ENCODE measurements at places on chromosomes 11 and 22.

DNA sequence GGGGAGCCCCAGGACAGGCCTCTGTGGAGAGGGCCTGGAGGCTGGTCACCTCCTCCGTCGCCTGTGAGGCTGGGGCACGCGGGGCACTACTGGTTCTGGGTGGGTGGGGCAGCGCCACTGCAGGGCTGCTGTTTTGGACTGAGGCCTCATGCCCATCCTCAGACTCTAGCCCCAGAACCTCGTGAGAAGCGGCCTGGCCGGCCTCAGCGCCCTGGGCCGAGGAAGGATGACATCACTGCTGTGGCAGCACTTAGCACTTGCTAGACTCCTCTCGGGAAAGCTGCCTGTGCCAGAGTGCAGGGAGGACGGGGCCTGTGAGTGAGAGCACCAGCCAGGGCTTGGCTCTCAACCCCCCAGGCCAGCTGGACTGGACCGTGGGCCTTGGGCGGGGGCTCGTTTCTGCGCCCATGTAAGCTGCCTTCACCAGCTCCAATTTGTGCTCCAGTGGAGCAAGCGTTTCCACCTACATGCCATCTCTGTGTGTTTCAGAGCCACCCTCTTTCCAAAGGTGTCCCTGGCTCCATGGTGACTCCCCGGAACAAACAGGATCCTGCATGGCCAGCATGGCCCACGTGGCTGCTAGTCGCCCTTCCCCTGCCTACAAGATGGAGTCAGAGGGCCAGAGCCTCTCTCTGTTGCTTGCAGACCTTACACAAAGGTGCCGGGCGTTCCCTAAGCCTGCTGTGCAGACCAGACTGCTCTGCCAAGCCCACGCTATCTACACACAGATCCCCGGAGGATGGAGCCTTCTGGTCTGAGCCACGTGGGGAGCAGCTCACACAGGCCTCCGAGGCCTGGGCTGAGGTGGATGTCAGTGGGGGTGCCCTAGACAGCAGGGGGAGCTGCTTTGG, 102.9 kb downstream of the CTTN start:
- DNase-seq, result no peak

DNA sequence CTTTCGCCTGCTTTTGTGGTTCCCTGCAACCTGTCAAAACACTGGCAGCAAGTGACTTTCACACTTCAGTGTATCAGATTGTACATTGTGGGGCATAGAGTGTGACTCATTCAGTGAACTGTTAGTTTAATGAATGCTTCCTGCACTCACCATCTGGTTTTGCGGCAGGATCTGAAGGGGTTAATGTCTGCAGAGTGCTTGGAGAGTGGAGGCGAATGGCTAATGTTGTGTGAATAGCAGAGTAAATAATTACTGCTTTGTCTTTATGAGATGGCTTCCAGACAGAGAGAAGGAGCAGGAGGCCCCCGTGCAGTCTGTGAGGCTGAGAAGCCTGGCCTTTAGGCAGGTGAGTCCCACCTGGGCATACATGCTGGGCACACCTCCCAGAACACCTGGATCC, 454.3 kb upstream of the KIRREL3 start:
- no peak for DNase-seq

- DNase-seq, result no peak
These were observed 6.6 kb downstream of the CERK start for GRCh38 chr22:46731246-46732040.

DNA sequence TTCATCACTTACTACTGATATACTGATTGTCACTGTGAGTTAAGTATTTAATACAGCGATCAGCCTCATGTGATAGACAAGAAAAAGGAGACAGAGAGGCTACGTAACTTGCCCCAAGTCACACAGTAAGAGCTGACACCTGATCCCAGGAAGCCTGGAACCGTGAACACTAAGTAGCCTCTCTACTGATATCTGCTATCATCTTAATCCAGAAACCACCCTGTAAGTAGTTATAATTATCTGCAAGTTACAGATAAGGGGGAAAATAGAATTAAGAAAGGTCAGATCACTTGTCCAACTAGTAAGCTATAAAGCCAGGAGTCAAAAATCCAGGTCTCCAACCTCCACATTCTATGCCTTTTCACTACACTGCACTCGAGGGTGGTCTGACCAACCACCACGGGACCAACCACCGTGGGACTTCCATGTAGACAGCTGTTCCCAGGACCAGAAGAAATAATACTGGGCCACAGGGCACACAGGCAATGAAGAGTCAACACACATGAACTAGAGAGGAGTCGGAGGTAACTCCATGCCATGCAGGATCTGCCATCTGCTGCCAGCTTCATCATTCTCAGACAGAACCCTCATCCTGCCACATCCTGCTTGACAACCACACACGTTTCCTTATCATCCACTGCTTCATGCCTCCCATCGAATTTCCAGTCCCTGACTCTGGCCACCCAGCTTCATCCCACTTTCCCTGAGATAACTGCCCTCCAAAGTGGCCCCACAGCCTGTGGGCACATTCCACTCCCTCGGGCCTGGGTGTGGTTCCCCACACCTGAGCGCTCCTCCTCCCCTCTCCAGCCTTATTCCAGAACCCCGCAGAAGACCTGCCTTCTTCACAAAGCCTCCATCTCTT, 58.6 kb downstream of the MICAL3 start:
- DNase-seq, result no peak

GRCh38 chr11:78567209-78567608, 7.5 kb downstream of the NARS2 start:
- no peak for DNase-seq

DNA sequence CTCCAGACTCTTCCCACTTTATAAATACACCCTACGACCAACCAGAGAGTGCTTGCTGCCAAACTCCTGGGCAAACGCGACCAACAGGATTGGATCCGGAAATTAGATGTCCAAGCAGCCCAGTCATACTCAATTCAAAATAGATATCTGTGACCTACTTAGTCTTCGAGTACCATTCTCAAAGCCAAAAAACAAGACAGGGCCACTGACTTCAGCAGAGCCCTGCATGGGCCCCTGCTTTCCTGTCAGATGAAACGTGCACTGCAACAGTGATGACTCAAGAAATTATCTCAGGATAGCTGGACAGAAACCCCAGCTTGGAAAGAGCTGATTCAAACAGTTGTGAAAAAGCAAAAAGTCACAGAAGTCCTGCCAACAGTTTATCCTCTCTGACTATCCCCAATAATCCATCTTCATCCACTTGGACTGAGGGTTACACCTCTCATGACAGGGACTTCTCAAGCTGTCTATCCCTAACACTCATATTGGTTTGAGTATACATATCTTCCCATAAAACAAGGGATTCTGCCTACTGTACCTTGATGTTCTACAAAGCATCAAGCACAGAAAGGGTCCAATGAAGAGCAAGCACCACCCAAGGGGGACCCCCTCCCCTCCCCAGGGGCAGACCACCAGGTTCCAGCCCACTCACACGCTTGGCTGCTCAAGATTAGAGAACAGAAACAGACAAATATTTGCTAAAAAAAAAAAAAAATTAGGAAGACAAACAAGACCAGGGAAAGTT, 17.4 kb downstream of the SMCO4 start:
- peak; percentile 33 for DNase-seq

GRCh38 chr11:34856251-34856650, 59.9 kb downstream of the APIP start:
- DNase-seq, result no peak

- DNase-seq, result peak; percentile 73
These were observed 11.5 kb upstream of the FADD start for GRCh38 chr11:70191495-70192140.

GRCh38 chr11:67666303-67666645, 8.1 kb downstream of the ALDH3B2 start:
- DNase-seq, result no peak

GRCh38 chr11:111419641-111420327, 40.7 kb upstream of the POU2AF1 start:
- no peak for DNase-seq

DNA sequence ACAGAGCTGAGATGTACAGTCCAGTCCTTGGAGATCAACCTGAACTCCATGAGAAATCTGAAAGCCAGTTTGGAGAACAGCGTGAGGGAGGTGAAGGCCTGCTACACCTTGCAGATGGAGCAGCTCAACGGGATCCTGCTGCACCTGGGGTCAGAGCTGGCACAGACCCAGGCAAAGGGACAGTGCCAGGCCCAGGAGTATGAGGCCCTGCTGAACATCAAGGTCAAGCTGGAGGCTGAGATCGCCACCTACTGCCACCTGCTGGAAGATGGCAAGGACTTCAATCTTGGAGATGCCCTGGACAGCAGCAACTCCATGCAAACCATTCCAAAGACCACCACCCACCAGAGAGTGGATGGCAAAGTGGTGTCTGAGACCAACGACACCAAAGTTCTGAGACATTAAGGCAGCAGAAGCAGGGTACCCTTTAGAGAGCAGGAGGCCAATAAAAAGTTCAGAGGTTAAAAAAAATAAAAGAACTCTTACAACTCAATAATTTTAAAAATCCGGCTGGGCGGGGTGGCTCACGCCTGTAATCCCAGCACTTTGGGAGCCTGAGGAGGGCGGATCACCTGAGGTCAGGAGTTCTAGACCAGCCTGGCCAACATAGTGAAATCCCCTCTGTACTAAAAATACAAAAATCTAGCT, 69.9 kb upstream of the RTL6 start:
- DNase-seq, result peak; percentile 79

DNA sequence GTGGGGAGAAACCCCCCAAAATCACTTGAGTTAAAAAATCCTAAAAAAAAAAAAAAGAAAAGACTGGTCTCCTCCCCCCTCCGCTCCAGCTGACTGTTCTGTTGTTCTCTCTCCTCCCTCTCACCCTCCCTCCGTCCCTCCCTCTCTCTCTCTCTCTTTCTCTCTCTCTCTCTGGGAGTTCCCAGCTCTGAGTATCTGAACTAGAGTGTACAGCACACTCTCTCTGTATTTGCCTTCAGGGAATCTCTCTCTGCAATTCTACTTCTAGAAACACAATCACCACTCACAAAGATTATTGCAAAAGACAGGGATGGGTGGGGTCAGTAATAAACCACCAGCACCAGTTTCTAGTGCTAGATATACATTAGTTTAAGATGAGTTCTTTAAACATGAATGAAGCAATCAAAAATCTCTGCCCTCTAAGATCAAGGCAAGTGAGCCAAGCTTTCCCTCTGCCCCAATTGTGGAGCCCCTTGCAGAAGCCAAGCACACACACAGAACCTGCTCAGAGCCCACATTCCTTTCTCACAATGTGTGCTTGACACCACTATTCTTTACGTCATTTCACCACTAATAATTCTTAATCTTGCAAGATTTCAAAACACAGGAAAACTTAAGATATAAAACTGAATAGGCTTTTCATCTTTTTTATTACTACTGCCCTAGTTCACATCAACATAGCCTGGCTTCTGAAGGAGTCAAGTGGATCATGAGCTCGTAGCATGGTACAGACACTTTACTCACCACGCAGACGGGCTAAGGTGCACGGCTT, 133.5 kb downstream of the RBFOX2 start:
- DNase-seq, result no peak

- DNase-seq, result no peak
These were observed 7.5 kb downstream of the TRIM29 start for GRCh38 chr11:120130176-120130980.

DNA sequence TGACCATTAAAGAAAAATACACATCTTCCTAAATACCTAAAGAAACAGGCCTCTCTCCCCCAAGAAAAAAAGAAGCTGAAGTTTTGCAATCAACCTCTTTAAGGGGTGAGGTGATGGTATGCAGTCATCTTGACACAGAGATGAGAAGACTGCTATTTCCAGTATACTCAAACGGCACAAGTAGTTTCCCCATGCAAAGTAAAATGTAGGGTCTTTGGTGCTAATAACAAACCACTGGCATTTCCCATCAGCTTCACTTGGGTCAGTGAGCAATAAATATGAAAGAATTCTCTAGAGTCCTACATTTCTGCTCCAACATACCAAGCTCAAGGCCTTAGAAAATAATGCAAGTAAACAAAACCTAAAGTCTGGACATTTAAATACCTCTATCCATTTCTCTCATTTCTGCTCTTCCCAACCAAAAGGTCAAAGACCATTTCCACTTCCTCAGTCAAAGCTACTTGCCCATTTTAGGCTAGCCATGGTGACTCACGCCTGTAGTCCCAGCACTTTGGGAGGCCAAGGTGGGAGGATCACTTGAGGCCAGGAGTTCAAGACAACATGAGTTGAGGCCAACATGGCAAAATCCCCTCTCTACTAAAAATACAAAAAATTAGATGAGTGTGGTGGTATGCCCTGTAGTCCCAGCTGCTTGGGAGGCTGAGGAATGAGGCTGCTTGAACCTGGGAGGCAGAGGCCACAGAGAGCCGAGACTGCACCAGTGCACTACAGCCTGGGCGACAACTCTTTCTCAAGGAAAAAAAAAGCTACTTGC, 39.5 kb upstream of the CHRNA10 start:
- peak; percentile 30 for DNase-seq

DNA sequence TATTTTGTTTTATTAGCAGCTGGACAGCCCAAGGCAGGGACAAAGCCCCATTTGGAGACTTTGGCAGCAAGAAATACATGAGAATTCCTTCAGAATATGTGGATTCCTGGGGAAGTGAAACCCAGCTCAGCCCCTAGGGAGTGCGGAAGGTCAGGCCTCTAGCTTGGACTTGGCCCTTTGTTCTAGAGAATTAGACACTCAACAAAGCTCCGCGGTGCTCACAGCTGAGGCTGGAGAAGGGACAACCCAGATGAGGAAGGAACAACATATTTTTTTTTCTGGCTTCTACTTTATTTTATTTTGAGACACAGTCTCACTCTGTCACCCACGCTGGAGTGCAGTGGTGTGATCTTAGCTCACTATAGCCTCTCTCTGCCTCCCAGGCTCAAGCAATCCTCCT, 44.7 kb upstream of the SEPTIN5 start:
- peak; percentile 21 for DNase-seq

DNA sequence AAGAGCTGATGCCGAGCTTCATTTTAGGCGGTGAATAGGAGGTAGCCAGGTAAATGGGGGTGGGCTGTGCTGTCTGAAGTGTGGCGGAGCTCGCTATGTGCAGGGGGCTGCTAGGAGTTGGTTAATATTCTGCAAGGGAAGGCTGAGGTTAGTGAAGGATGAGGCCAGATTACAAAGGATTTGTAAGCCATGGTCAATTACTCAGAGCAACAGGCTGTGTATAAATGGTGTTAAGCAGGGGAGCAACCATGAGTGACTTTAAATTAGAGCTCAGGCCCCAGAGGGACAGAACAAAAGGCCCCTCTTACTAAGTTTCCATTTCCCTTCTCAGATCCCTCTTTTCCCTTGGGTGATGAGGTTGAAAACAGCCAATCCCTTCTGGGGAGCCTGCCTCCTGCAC, 7.3 kb upstream of the MCAM start:
- no peak for DNase-seq

DNA sequence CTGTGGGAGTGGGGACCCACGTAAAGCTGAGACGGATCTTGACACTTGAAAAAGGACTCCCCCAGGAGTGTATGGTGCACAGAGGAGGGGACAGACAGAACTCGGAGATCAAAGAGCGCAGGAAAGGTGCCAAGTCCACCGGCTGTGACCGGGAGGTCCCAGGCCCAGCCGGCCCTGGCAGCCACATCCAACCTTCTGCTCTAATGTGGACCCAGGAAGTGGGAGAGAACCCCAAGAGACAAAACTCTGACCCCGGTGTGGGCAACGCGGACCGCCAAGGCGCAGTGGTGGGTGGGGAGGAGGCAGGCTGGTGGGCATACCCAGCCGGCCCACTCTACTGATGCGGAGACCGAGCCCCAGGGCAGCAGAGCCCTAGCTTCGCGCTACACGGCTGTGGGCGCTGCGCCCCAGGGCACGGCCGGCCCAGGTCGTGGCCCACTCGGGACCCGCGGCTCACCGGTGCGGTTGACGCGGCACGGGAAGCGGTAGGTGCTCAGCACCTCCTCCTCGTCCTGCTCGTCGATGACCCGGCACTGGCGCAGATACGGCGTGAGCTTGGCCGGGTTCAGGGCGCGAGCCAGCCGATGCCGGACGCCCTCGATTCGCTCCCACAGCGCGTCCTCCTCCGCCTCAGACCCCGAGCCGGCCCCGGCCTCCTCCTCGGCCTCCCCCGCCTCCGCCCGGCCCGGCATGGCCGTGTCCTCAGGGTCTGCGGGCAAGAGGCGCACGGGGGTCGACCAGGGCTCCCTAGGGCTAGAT, 527 bp downstream of the CARD10 start:
- no peak for DNase-seq

Measured in suppressor macrophage (primary cell).